ENCODE measurements at places on chromosomes 16 and 17.

- DNase-seq = no peak
- no peaks in the 10 kb centered on the region for H3K27me3 ChIP-seq
- peak overlapping the region; percentile 78 for H3K27ac ChIP-seq
- peak overlapping the region; percentile 79 for H3K4me3 ChIP-seq
- peaks cover 6% of the 10 kb centered on the region for H3K4me1 ChIP-seq
- H3K36me3 ChIP-seq = peaks cover 49% of the 10 kb centered on the region
Measured at GRCh38 chr17:39200957-39201510, 951 bp downstream of the RPL19 start.

DNA sequence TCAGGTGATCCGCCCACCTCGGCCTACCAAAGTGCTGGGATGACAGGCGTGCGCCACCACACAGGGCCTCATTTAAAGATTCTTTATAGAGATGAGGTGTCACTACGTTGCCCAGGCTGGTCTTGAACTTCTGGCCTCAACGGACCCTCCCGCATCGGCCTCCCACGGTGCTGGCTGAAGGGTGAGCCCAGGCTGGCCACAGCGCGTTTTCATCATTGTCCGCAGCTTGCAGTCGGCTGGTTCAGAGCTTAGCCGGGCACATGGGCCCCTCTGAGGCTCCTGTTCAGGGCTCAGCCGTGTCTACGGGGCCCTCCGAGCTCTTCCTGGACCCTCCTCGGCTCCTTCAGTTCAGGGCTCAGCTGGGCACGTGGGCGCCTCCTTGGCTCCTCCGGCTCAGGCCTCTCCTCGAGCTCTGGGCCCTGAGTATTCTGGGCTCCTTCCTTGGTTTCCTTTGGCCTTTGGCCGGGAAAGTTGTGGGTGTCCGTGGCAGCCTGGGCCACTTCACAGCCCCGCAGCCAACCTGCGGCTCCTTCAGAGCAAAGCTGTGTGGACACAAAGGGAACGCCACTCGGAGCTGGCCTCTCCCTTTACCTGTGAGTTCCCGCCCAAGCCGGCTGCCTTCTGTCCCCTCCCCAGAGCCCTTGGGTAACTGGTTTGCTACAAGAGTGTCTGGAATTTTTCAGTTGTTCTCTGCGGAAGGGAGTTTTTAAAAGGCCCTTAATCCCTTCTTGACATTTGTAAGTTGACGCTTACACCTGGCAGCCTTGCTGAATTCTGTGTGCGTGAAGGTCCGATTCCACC, 1.2 kb upstream of the MSLN start:
- no peaks in the 10 kb centered on the region for H3K36me3 ChIP-seq
- H3K4me3 ChIP-seq = no peak overlapping the region
- H3K27me3 ChIP-seq = no peaks in the 10 kb centered on the region
- H3K4me1 ChIP-seq = peaks cover 34% of the 10 kb centered on the region
- DNase-seq = peak; percentile 73

DNA sequence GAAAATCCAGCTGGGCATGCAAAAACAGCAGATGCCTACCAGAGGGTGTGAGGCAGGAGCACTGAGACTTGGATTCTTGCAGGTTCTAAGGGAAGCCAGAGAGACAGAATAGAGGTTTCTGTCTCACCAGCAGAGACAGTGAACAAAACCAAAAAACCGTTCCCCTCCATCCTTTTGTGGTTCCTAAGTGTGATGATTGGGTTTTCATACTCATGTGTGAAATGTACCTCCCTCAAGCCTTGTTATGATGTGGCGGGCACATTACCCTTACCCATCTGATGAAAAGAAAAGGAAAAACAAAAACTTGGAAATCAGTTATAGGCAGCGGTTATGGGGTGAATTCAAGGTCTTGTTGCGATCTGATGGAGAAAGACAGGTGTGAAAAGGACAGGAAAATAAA, 172.6 kb upstream of the CDH13 start:
- DNase-seq = no peak
- peaks cover 43% of the 10 kb centered on the region for H3K27me3 ChIP-seq
- no peak overlapping the region for H3K4me3 ChIP-seq
- H3K27ac ChIP-seq = no peak overlapping the region
- H3K36me3 ChIP-seq = no peaks in the 10 kb centered on the region

DNA sequence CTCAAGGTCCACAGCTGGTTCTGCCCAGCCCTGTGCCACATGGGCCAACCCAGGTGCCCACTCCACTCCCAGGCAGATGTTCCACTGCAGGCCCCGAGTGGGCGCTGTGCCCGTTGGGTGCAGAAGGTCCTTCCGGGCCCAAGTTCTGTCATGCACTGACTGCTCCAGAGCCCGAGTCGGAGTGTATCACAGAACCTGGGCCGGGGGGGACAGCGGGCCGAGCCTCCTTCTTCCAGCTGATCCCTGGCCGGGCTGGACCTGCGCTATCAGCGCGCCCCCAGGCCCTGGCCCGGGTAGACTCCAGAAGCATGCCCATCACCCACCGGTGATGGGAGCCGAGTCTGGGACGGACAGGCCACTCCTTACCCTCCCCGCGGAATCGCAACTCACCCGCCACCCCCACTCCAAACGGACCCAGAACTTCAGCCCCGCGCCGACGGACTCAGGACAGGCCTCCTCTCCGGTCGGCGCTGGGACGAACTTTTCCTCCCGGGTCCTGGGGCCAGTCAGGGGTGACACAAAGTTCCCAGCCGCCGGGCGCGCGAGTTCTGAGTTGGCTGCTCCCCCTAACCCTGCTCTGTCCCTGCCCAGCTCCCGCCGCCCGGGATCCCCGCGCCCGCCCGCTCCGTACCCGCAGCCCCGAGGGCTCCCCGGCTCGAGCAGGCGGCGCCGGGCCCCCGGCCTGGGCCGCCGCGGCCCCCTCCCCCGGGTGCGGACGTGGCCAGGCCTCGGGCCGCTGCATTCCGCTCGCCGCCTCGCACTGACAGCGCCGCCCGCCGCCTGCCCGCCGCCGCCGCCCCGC, at the start of gene COPZ2:
Gene COPZ2 (minus strand): TSS at position 762 of the 802 bp plus-strand sequence. CDS start 20 bp downstream, at position 742.
- H3K27ac ChIP-seq = no peak within 1 kb of the TSS
- DNase-seq = peak; percentile 71
- peak within 1 kb of the TSS; percentile 34 for H3K4me3 ChIP-seq
- H3K27me3 ChIP-seq = no peaks in the 10 kb centered on the region

DNA sequence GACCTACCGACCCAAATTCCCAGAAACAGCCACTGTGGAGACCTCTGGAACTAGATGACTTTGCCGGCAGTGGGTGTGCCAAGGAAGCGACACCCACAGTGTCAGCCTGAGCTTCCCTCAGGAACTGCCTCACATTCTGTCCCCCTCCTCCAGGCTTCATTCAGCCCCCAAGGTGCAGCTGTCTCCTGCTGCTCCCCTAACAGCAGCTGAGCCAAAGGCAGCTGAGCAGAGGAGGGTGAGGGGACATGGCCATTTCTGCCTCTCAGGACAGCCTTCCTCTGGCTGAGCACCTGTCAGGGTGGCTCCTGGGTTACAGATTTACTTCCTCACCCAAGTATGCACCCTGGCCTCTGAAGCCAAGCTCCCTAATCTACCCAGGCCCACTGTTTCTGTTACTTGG, 22.1 kb upstream of the MTMR4 start:
- no peaks in the 10 kb centered on the region for H3K27me3 ChIP-seq
- H3K4me1 ChIP-seq = peaks cover 12% of the 10 kb centered on the region
- H3K36me3 ChIP-seq = no peaks in the 10 kb centered on the region
- no peak overlapping the region for H3K4me3 ChIP-seq

- DNase-seq = no peak
- no peaks in the 10 kb centered on the region for H3K27me3 ChIP-seq
- H3K36me3 ChIP-seq = no peaks in the 10 kb centered on the region
Measured at GRCh38 chr16:75836347-75837010, 110.2 kb upstream of the CPHXL start.

DNA sequence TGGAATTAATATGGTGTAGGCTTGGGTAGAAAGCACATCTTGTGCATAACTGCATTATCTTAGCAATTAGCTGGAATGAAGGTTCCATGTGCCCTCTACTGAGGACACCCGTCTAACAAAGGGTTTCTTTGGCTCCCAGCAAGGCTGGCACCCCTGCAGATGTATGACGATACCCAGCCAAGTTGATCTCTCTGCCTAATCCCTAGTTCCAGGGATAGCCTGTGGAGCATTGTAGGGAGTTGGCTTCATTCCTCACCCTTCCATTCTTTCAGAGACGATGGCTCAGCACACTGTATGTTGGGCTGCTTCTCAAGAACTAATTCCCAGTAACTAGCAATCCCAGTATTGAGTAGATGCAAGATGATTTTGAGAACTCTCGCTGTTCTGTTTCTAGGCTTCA, 182.5 kb downstream of the SNX29 start:
- no peak for DNase-seq
- no peaks in the 10 kb centered on the region for H3K36me3 ChIP-seq
- no peaks in the 10 kb centered on the region for H3K27me3 ChIP-seq
- no peak overlapping the region for H3K4me3 ChIP-seq
- peaks cover 13% of the 10 kb centered on the region for H3K4me1 ChIP-seq

DNA sequence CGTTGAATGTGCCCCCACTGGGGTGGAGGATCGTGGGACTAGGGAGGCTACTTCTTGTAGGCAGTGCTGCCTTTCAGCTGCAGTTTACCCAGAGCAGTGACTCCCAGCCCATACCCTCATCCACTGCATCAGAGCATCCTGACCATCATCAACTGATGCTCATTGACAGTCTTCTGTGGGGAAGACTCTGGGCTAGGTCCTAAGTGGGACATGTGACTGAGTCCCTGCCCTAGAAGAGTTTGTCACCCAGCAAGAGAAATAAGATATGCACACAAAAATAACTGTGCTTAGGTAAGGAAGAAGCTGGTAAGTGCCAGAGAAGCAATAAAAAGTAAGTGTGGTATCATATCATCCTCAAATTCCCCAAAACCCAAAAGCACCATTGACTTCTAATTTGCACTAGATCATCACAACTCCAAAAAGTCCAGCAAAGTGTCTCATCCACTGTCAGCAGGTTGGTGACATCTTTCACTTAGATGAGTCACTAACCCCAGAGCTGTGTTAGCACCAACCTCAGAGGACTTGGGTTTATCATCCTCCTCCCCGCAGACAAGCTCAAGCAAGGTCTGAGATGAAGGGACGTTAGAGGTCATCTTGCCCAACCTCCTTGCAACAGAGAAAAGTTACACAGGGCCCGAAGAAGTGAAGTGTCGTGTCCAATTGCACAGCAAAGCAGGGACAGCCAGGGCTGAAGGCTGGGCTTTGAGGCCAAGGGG, 99.0 kb downstream of the CCDC182 start:
- no peak for DNase-seq
- H3K27ac ChIP-seq = no peak overlapping the region
- no peaks in the 10 kb centered on the region for H3K27me3 ChIP-seq
- H3K4me3 ChIP-seq = no peak overlapping the region
- no peaks in the 10 kb centered on the region for H3K4me1 ChIP-seq

DNA sequence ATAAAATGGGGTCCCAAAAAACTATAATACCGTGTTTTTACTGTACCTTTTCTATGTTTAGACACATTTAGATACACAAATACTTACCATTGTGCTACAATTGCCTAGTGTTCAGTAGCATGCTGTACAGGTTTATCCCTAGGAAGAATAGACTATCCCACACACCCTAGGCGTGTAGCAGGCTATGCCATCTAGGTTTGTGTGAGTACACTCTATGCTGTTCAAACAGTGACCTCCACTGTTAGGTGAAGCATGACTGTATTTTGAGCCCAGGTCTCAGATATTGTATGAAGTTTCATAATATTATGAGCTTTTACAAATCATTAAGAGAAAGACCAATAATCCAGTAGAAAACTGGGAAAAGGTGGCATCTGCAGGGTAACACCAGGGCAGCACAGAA, 23.6 kb downstream of the MILR1 start:
- H3K4me1 ChIP-seq = no peaks in the 10 kb centered on the region
- H3K27ac ChIP-seq = no peak overlapping the region
- no peak overlapping the region for H3K4me3 ChIP-seq

DNA sequence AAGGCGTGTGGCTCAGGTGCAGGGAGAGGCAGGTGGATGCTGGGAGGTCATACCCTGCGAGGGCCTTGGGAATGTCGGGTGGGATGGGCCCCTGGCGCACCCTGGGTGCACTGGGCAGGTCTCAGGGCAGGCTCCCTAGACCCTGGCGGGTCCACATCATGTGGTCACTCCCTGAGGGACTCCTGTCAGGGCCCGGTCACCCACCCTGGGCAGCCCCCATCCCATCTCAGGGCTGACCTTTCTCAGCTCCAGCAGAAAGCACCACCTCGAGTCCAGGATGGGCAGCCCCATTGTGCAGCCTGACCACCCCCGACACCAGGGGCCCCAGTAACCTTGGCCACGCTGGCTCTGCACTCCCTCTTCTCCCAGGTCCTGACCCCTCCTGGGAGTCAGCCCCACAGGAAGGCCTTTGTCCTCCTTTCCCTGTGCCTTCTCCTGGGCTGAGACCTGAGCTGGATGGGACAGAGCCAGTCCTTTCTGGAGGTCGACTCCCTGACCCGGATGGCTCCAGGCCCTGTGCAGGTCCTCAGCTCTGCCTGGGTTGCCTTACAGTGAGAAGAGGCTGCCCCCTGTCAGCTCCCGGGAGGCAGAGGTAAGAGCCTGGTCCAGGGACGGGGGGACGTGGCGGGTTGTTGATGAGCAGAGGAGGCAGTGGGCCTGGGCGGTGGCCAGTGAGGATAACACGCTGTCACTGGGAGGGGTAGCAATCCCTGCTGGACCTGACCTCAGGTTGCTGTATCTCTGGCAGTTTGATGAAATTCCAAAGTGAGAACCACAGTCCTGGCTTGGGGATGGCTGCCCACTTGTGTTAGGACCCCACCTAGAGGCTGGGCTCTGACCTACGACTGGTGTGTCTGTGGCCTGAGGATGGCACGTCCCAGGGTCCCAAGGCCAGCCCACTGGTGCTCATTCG, 77.9 kb downstream of the GOSR1 start:
- H3K4me3 ChIP-seq = no peak overlapping the region
- no peaks in the 10 kb centered on the region for H3K36me3 ChIP-seq
- no peak overlapping the region for H3K27ac ChIP-seq
- no peaks in the 10 kb centered on the region for H3K27me3 ChIP-seq
- peak; percentile 64 for DNase-seq
